ENCODE measurements at places on chromosomes 6 and 20. TPM values are rescaled to one million over a fixed set of nuclear protein-coding genes. Genes with fewer than 3 reads are reported as not detected.

Gene ADAM33
- total RNA-seq = not detected

DNA sequence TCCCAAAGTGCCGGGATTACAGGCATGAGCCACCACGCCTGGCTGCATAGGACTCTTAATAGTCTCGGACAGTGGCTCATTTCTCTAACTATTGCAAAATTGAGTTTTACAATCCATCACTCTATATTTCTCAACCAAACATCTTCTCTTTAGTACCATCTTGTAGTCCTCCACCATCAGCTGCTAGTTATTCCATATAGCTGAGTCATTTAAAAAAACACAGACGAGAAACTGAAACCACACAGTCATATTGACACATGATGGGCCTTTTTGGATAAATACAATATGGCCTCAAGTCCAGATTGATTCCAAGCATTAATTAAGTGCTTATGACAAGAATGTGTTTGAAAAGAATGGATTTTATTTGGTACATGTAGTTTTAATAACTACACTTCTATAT lies 599.1 kb downstream of the MEI4 start:
- no peak for DNase-seq

Gene PACRG
- not detected for total RNA-seq

Gene CCN5
- not detected for total RNA-seq

DNA sequence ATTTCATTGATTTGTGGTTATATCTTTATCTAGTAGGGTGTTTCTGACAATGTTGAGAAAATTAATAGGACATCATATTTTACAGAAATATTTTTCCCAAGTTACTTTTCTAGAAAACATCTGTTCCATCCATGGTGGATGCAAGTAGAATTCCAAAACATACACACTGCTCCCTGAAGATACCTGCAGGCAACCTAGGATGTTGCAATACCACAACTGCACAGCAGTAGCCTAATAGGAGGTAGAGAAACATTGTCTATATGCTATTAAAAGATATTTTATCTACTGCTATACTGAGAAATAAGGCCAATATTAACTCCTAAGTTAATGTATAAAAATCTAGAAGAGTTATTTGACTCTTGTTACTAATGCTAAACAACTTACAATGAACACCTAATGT lies 6.8 kb downstream of the ILRUN start:
- DNase-seq = no peak

Gene SPTLC3
- total RNA-seq = 1.2 TPM

- no peak for DNase-seq
These were observed 740 bp downstream of the NELFCD start for GRCh38 chr20:58981628-58982364.

Gene EPHA7
- not detected for total RNA-seq

- DNase-seq = peak; percentile 7
These were observed 125.0 kb upstream of the MLIP start for GRCh38 chr6:53986165-53986720.

Gene COL19A1
- not detected for total RNA-seq

- no peak for DNase-seq
These were observed 12.3 kb upstream of the ZNF311 start for GRCh38 chr6:29017428-29017802.

Gene TFAP2D
- not detected for total RNA-seq

DNA sequence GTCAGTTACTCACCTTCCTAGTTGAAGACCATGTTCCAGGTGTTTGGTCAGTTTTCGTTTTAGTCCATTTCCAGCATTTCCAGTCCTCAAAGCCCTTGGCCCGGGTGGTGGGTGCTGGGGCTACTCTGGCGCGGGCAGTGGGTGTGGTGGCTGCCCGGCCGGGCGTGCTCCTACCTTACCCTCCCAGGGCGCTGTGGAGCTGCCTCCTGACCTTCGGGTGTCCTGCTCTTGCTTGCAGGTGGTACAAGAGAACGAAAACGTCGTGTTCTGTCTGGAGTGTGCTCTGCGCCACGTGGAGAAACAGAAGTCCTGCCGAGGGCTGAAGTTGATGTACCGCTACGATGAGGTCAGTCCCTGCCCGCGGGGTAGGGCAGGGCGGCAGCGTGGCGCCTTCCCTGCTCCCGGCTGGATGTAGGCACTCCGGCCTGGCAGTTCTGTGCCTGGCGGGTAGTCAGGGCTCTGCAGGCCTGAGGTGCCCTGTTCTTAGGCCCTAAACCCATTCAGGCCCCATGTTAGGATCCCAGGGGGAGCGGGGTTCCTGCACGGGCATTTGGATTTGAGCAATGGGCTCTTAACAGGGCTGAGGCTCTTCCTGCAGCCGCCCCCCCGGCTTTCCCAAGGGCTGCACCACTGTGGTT lies 145.8 kb downstream of the DTNBP1 start:
- DNase-seq = no peak

- no peak for DNase-seq
These were observed 114.9 kb upstream of the MOCS1 start for GRCh38 chr6:40049128-40049527.

Gene DEFB124
- total RNA-seq = not detected

DNA sequence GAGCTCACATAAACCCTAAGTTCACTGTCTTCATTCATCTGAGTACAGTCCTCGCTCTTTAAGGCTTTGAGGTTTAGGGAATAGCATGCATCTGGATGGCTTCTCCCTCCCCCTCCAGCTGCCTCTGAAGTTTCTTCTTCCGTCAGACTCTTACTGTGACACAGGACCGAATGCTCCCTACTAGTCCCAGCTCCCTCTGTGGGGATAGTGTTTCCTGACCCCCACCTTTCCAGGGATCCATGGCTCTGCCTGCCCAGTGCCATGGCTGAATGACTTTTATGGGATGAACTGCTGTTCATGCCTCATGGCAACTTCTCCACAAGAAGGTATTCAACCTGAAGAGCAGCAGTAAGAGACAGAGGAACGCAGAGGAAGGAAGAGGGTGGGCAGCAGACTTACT lies 79.8 kb upstream of the EMILIN3 start:
- DNase-seq = no peak

- DNase-seq = no peak
These were observed 9.2 kb downstream of the KCNG1 start for GRCh38 chr20:51013577-51014330.

- no peak for DNase-seq
These were observed 77.6 kb downstream of the MLIP start for GRCh38 chr6:54188846-54189245.

Gene STMN3
- 54.4 TPM for total RNA-seq

Gene PCK1
- total RNA-seq = not detected

Gene SMOC2
- total RNA-seq = not detected

Gene FAM209B
- 1.9 TPM for total RNA-seq

Gene PSMB1
- 117 TPM for total RNA-seq

DNA sequence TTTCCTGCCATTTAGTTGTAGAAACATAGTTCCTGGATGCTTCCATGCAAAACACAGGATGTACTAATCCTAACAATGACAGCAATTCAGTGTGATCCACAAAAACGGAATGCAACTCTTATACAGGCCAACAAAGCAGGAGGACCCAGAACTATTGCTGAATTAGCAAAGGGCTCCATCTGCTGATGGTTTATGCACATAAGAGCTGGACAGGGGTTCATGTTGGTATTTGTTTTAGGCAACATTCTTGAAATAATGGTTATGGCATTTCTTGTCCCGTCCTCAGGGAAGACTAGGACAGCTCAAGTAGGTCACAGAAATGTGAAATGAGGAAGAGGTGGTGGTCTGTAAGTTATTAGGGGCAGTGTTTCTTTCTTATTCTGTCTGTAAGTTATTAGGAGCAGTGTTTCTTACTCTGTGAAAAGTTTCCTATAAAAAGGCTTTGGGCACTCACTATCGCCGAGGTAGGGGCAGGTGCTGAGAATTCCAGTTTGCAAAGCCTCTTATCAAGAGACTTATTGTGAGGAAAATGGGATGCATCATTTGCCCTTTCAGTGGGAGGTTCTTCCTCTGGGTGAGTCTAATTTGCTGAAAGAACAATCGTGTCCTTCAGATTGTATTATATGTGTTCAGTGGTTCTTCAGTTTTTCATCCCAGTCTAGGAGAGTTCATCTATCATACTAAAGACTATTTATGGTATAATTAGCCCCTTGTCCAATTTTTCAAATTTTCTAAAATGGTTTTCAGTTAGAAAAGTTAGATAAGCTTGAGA lies 171.1 kb downstream of the MCHR2 start:
- DNase-seq = peak; percentile 39

- no peak for DNase-seq
These were observed 49.2 kb downstream of the ANKRD6 start for GRCh38 chr6:89482126-89482525.

GRCh38 chr6:43219814-43220213 lies 9.5 kb downstream of the DNPH1 start:
- DNase-seq = no peak

Gene RBPJL
- not detected for total RNA-seq

- no peak for DNase-seq
These were observed 183.7 kb downstream of the MBOAT1 start for GRCh38 chr6:20028562-20028961.

DNA sequence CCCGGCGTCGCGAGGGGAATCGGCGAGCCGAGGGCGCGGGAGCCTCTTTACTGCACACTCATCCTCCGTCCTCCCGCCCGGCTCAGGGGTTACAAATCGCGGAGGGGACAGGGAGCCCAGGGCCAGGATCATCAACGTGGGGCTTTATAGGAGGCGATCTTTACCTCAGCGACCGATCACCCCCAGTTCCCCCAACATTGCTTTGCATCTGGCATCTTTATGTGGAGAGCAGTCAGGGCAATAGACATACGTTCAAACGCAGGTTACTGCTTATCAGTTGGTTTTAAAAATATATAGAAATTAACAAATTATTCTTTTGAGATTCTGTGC lies 634 bp downstream of the HSF2 start:
- no peak for DNase-seq

- DNase-seq = no peak
These were observed 241.6 kb upstream of the RUNX2 start for GRCh38 chr6:45086360-45087084.

Gene RBM24
- total RNA-seq = not detected

- no peak for DNase-seq
These were observed 392.5 kb upstream of the SASH1 start for GRCh38 chr6:147949981-147950622.

DNA sequence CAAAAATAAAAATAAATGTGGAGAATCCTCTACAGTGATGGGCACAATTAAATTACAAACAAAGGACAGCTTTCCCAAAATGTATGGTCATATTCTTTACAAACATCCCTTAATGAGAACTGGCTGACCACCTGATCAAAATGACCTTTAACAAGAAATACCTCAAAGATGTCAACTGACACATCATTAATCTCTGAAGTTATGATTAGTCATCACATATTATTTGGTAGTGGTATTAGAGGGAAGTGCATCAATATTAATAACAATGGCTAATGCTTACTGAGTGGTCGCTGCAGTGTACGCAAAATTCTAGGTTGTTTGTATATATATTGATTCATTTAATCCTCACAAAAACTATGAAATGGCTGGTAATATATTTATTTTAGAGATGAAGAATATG lies 340.6 kb downstream of the GJA1 start:
- no peak for DNase-seq

DNA sequence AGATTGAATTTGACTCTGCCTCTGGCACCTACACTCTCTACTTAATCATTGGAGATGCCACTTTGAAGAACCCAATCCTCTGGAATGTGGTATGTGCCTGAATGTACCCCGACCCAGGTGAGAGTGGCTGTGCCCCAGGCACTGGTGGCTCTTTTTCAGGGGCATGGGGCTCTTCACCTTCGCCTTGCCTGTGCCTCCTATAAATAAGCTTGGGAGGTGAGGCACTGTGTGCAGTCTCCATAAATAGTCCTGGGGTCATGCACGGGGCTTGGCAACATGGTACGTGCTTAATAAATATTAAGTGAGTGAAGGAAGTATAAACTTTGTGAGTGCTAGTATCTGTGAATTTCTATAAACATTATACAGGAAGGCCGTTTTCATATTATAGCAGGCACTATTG lies 33.0 kb downstream of the GHRH start:
- no peak for DNase-seq

Gene ZNF184
- 14.4 TPM for total RNA-seq

DNA sequence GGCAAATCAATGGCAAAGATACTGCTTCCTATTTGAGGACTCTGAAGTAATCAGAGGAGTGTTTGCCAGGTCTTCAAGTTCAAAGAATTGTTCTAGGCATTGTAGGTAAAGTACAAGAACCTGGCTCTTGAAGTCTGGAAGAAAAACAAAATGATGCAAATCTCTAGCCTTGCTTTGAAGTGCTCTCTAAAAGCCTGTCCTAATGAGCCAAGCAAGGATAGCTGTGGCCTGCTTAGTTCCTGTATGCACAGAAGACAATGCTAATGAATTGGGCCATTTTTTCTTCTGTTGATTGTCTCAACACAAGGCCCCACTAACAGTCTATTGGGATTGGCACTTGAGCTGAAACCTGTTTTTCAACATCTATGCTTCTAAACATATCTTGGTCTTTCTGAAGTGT lies 165.0 kb upstream of the POU3F2 start:
- no peak for DNase-seq

GRCh38 chr6:134405386-134406087 lies 87.6 kb upstream of the SGK1 start:
- no peak for DNase-seq

DNA sequence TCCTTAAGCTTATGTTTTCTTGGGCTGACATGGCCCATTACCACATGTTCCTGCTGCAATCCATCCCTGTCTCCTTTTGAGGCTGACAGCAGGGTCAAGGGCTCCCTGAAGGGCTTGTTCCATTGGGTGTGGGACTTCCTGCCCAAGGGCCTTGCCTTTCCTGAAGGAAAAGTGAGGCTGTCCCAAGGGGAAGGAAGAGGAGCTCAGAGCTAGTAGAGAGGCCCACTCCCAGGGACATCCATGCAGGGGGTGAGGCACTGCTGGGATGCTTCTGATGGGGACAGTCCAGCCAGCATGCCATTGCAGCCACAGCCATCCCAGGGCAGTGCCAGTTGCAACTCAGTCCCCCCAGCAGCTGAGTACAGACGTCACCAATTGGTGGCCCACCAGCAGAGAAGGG lies 138.4 kb upstream of the FOXA2 start:
- no peak for DNase-seq

Gene NRN1
- total RNA-seq = 7.0 TPM

Gene AGER
- 45.4 TPM for total RNA-seq

Gene BCAS1
- total RNA-seq = not detected

DNA sequence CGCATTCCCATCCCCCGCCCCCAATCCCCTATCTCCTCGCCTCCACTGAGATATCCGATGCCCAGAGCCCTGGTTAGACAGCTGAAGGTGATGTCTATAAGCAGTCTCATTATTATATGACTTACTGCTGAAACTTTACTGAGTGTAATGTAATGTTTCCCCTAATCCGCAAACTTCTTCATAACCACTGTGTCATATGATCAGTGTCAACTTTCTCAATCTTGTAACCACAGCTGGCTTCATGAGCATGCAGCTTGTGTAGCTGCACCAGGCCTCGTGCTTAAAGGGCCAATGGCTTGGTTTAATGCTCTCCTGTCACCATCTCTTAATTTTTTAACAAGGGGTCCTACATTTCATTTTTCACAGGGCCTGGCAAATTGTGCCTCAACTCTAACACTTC lies 8.1 kb downstream of the ASIP start:
- peak; percentile 37 for DNase-seq

Gene SRXN1
- total RNA-seq = 12.9 TPM

DNA sequence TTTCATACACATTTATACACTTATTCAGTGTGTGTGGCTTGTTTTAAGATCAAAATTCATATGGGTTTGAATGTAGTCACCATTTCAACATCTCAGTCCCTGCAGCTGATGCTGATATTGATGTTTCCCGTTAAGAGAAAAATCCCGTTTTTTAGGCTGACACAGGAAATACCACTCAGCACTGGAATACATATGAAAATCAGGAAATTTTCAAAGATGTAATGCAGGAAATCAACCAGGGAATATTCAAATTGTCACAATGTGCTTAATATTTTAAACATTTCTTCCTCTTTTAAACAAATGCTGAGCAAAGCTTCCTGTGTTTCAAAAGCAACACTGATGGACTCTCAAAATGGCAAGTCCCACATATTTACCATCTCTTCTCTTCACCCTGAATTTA lies 94.5 kb upstream of the MARCKS start:
- DNase-seq = no peak
